ENCODE measurements at places on chromosomes 3 and 15. TPM values are rescaled to one million over a fixed set of nuclear protein-coding genes. Genes with fewer than 3 reads are reported as not detected.
A peak's percentile ranks its signal among the peaks of the same experiment; 100 is the strongest.

The POLG gene
- total RNA-seq = 79.4 TPM

The ADCY5 gene
- not detected for total RNA-seq

The SKIC8 gene
- 49.0 TPM for total RNA-seq

The MYL3 gene
- total RNA-seq = not detected

The P2RY14 gene
- not detected for total RNA-seq

The ZKSCAN7 gene
- total RNA-seq = 1.9 TPM

The UMPS gene
- total RNA-seq = 41.9 TPM

The ROPN1B gene
- not detected for total RNA-seq

GRCh38 chr3:29758434-29759322 lies 477.8 kb downstream of the RBMS3 start:
- peak; percentile 88 for DNase-seq

GRCh38 chr15:58378241-58379085 lies 53.3 kb upstream of the LIPC start:
- DNase-seq = no peak

DNA sequence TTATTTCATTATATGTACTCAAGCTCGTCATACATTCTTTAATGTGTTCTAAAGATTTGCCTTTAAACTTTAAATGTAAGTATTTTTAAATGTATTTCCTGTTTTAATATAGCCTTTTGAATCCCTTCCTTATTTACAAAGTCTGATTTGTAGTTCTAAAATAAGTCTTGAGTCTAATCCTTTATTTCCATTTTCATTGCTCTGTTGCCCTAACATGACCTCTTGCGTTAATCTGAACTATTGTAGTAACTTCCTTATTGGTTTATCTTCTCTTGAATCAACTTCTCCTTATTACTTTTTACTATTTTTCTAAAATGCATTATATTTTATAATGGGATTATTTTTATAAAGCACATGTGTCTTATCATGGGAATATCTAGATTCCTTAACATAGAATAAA lies 24.0 kb downstream of the KNL1 start:
- DNase-seq = no peak

- no peak for DNase-seq
Observed at GRCh38 chr3:1091286-1091685, 1.5 kb upstream of the CNTN6 start.

- no peak for DNase-seq
Observed at GRCh38 chr3:9059489-9060400, 96.5 kb upstream of the RAD18 start.

DNA sequence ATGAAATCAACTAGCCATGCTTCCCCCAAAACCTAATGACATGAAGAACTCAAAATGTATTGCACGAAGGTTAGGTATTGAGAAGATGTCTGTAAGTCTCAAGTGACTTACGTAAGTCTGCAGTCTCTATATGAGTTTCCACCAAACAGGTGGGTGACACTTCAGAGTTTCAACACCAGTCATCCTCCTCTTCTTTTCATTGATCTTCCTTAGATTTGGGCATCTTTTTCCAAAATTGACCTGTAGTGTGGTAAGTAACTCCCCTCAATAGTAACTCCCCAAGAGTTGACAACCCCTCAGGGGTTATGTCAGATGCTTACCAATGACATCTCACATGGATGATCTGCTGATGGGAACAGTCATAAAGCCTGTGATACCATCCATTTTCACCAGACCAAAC lies 46.1 kb downstream of the GPR176 start:
- DNase-seq = no peak

DNA sequence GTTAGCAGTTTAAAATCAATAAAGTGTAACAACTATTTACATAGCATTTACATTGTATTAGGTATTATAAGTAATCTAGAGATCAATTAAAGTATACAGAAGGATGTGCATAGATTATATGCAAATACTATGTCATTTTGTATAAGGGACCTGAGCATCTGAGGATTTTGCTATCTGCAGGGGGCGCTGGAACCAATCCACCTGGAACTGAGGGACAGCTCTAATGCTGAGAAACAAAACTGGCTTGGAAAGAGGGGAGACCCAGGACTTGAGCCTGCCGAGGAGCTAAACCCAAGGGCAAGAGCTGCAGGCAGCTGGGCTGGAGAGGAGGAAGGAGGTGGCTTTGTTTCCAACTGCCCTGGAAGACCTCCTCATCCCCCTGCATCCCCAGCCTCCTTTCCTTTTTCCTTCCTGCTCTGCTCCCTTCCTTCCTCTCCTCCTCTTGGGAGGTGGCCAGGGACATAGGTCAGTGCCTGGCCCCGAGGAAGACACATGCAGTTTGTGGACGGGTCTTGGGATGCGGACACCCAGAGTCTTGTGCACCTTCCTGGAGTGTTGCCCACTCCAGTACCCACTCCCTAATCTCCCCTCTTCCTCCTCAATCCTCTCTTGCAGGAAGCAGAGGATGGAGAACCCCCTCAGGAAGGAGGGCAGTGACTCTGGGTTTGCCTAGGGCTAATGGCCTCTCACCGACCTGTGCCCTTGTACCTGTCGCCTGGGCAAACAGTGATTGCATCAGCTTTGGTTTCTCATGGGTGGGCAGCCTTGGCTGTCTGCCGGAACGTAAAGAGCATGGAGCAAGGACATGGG lies 825 bp upstream of the RTP3 start:
- DNase-seq = peak; percentile 36

- no peak for DNase-seq
Observed at GRCh38 chr15:97961067-97961954, 808 bp downstream of the ARRDC4 start.

DNA sequence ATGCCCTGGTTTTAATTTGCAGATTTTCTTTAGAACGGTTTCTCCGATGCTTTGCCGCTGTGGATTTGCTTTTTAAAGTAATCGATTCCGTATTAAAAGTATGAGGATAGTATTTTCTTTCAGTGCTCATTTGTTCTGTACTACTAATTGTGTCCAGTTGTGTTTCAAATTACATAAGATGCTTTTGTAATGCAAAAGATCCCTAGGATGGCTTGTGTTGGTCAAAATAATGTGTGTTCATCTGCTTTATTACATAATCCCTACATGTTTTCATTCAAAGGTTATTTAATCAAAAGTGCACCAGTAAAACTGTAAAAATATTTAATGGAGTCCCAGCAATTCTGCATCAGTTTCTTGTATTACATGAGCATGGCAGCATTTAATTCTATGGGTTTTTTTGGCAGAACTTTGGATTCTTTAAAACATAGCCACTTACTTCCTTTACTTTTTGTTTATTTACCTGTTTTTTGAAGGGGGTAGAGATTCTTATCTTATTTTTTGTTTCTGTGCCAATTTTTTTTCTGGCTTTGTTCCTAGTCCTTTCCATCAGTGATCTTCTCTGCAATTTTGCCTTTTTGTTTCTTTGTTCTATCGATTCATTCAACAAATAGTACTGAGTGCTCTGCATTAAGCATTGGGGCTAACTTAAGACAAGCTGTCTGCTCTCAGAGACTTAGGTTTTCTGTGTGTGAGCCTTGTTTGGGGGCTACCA lies 352.8 kb downstream of the LRTM1 start:
- no peak for DNase-seq

GRCh38 chr3:127606086-127606805 lies 8.0 kb downstream of the MCM2 start:
- no peak for DNase-seq

GRCh38 chr3:195760345-195761122 lies 39.8 kb downstream of the MUC20 start:
- DNase-seq = no peak

GRCh38 chr3:113600418-113601182 lies 68.2 kb downstream of the SIDT1 start:
- DNase-seq = no peak

DNA sequence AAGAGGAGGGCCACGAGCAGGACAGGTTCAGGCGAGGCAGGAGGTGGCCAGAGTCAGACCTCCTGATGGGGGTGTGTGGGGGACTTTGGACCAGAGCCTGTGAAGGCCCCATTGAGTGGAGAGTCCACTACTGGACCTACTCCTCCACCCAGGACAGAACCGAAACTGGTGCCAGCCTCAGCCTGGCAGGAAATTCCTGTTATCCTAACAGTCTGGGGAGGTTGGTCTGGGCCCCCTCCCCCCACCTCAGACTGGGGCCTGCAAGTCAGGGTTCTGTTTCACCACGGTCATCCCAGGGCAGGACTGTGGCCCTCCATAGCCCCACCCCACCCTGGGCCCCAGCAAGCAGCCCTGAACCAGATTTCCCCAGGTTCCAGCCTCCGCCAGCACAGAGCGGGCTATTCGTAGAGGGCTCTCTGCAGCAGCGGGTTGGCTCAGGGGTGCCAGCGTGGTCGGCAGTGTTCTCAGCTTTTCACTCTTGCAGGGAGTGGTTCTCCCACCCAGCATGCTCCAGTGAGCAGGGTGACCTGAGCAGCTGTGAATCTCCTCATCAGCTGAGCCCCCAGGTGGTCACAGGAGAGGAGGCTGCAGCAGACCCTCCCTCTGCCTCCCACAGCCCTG lies 217.3 kb downstream of the TBC1D2B start:
- DNase-seq = no peak

- DNase-seq = peak; percentile 10
Observed at GRCh38 chr15:95698230-95698629, 632.3 kb upstream of the NR2F2 start.

DNA sequence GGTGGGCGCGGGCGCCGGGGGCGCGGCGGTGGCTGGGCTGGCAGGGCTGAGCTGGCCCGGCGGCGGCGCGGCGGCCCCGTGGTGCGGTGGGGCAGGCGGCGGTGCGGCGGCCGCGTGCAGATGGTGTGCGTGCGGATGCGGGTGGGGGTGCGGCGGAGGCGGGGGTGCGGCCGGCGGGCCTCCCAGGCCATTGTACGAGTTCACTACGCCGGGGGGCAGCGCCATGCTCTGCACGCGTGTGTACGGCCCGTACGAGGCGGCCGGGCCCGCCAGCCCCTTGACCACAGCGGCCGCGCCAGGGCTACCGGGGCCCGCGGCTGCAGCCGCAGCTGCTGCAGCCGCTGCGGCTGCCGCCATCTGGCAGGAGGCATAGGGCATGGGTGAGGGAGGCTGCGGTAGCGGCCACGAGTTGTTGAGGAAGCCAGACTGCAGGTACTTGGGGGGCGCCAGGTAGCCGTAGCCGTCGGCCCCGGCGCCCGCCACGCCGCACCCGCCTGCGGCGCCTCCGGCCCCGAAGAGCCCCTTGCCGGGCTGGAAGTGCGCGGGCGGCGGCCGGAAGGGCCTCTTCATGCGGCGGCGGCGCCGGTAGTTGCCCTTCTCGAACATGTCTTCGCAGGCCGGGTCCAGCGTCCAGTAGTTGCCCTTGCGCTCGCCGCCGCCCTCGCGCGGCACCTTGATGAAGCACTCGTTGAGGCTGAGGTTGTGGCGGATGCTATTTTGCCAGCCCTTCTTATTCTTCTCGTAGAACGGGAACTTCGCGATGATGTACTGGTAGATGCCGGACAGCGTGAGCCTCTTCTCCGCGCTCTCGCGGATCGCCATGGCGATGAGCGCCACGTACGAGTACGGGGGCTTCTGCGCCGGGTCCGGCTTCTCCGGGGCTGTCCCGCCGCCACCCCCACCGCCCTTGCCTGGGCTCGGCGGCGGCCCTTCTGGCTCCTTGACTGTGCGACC lies 951 bp downstream of the FOXL2 start:
- no peak for DNase-seq

DNA sequence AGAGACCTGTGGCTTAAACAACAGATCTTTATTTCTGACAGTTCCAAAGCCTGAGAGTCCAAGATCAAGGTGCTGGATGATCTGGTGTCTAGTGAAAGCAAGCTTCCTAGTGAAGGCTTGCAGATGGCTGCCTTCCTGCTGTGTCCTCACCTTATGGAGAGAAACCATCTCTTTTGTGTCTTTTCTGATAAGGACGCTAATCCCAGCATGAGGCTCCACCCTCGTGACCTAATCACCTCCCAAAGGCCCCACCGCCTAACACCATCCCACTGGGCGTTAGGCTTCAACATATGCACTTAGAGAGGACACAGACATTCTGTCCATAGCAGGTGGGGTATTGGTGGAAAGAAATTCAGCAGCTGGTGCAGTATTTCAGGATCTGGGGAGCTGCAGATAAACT lies 19.8 kb upstream of the LYSMD4 start:
- DNase-seq = no peak

GRCh38 chr3:32082721-32083120 lies 23.7 kb upstream of the GPD1L start:
- DNase-seq = no peak

GRCh38 chr3:63613561-63613960 lies 38.9 kb upstream of the SNTN start:
- DNase-seq = no peak

DNA sequence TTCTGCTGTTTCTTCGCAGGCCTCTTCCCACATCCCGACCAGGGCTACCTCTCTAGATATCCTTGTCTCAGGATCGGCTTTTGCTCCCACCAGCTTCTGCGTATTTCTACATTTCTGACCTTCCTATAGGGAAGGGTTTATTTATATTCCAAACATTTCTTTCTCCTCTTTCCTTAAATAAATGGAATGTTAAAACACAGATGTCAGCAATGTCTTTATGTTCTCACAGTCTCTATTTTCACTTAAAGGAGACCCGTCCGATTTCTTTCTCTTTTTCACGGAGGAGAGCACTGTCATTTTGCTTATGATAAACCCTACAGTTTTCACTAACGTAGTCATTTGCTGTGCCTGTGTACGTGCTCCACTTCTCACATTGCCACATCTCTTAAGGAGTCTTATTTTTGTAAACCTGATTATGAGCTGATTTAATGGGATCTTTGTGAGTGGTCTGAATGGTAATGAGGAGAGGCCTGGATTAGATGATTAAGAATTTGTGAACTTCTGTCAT lies 630 bp downstream of the KIF15 start:
- no peak for DNase-seq

GRCh38 chr15:26294059-26294689 lies 431.0 kb upstream of the ATP10A start:
- DNase-seq = no peak

GRCh38 chr15:28184166-28184565 lies 85.1 kb upstream of the OCA2 start:
- no peak for DNase-seq

DNA sequence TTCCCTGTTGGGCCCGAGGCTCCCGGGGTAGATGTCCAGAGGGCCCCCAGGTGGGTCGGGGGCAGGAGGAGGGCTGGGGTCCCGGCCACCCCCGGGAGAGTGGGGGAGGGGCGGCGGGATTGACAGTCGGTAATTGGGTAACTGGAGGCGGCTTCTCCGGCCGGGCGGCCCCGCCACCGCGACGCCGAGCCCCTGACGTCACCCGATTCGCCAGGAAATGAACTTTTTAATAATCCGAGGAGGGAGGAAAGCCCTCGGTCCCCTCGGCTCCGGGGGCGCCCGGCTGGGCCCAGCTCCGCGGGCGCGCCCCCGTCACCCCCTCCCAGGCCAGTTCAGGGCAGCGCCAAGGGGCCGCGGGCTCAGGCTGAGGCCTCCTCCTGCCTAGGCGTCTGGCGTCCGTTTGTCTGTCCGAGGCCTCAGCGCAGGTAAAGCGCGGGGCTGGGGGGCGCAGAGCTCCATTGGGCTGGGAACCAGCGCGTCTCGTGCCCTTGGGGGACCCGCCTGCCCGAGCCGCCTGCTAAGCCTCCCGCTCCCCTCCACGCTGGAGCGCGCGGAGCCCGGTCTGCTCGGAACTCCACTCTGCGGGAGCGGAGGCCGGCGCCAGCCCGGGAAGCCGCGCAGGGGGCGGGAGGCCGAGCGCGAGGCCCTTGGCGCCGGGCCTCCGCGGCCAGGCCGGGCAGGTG lies 3.9 kb downstream of the GATA2 start:
- DNase-seq = peak; percentile 79

GRCh38 chr3:186496016-186496415 lies 48.2 kb downstream of the CRYGS start:
- no peak for DNase-seq
